Suppressor macrophage (primary cell): ENCODE measurements at places on chromosomes 3 and 15.
A peak's percentile ranks its signal among the peaks of the same experiment; 100 is the strongest.

DNA sequence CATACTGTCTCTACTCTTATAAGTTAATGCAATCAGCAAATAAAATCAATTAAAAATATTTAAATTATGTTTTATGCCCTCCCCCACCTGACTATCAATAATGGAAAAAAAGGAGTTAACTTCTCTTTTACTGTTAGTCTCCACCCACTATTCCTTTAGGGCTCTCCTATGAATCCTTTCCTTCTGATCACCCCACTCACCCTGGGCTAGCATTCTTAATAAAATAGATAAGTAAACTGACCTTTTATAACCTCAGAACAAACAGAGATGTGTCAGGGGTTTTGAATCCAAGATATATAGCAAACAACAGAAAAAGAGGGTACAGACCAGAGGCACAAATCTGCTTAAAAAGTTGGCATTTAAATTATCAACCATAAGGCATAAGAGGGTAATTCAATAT lies 116.1 kb upstream of the PLXND1 start:
- no peak for DNase-seq

DNA sequence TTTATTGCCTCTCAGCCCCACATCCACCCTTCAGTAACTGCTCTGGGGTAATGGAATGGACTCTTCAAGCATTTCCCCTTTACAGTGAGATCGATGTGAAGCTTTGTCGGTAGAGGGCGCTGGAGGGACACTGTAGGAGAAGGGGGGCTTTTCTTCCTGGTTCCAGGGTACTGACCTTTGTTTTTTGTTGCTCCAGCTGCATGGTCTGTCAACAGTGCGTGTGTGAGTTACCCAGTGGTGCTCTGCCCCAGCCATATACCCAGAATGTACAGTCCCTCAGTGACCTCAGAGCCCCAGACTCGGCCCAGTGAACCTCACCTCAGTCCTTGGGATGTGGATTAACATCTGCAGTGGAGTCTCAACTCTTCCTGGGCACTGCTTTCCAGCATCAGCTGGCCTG lies 180.3 kb upstream of the TSC22D2 start:
- peak; percentile 67 for DNase-seq

- DNase-seq, result peak; percentile 79
Observed at GRCh38 chr15:68818066-68818768, 2.5 kb downstream of the ANP32A start.

DNA sequence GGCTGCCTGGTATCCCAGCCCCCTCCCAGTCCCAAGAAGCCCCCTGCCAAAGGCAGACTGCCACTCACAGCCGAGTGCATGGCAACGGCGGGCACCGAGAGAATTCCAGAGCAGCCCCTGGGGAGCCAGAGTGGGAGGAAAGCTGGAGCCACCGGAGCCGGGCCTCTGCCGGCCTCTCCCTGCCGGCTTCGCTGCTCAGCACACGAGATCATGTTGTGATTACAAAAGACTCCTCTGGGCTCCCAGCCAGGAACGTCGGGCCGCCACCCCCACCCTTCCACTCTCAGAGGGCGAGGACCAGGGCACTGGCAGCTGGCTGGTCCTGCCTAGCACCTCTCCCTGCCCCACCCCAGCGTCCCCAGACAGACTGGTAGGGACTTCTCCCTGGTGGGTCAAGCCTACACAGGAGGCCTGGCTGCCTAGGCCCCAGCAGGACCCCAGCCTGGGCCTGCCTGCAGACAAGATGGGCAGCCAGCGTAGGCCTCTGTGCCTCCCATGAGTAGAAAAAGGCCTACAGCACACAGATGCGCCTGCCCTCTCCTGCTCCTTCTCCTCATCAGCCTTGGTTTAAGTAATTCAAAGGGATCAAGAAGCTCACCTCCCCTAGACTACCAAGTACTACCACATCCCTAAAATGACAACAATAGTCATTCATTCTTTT lies at the start of gene CCDC9B:
TSS of gene CCDC9B (minus strand) at position 200 of the 661 bp plus-strand sequence. CDS start at position 80, 120 bp downstream.
- peak; percentile 93 for DNase-seq
